ENCODE measurements at places on chromosomes 13 and 19.

- H3K27me3 ChIP-seq = no peaks in the 10 kb centered on the region
- no peak overlapping the region for H3K27ac ChIP-seq
- no peak for DNase-seq
- no peak overlapping the region for H3K4me3 ChIP-seq
- no peaks in the 10 kb centered on the region for H3K4me1 ChIP-seq
- peaks cover 4% of the 10 kb centered on the region for H3K36me3 ChIP-seq
Observed at GRCh38 chr13:45143346-45143751, 23.0 kb downstream of the GTF2F2 start.

DNA sequence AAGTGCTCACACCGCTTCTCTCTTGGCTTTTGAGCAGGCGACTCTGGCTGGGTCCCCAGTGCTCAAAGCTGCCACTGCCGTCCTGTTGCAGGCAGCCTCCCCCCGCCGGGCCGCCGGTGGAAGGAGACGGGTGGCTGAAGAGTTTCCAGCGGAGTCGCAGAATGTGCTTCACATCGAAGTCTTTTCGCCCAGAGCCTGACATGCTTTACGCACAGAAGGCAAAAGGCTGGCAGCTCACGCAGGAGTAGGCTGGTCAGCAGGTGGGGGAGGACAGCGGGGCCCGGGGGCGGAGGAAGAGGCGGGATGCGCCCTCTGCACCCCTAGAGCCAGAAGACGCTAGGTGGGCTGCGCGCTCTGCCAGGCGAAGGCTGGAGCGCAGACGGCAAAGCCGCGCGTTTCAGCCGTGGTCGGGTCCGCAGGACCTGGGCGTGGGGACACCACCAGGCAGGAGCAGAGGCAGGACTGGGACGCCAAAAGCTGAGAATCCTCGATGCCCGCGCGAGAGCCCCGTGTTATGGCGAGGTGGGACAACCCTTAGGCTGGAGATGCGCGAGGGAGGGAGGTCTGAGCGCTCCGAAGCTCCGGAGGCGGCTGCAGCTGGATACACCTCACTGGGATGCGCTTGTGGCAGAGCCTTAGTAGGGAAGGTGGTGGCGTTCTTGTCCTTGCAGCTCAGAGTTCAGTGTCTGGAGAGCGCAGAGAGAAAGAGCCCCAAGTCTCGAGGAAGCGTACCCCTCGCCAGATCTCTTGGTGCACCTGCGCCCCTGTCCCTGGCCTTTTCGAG is at the start of gene ATXN8OS:
TSS of gene ATXN8OS (plus strand) at position 329 of the 784 bp plus-strand sequence.
- H3K4me1 ChIP-seq = no peaks in the 10 kb centered on the region
- no peak within 1 kb of the TSS for H3K4me3 ChIP-seq
- no peak for DNase-seq
- H3K36me3 ChIP-seq = no peaks in the 10 kb centered on the region

- DNase-seq = no peak
- peaks cover 43% of the 10 kb centered on the region for H3K36me3 ChIP-seq
- no peak overlapping the region for H3K27ac ChIP-seq
- no peak overlapping the region for H3K4me3 ChIP-seq
- no peaks in the 10 kb centered on the region for H3K4me1 ChIP-seq
- H3K27me3 ChIP-seq = no peaks in the 10 kb centered on the region
Observed at GRCh38 chr19:12113121-12113520, 27.0 kb downstream of the ZNF20 start.

DNA sequence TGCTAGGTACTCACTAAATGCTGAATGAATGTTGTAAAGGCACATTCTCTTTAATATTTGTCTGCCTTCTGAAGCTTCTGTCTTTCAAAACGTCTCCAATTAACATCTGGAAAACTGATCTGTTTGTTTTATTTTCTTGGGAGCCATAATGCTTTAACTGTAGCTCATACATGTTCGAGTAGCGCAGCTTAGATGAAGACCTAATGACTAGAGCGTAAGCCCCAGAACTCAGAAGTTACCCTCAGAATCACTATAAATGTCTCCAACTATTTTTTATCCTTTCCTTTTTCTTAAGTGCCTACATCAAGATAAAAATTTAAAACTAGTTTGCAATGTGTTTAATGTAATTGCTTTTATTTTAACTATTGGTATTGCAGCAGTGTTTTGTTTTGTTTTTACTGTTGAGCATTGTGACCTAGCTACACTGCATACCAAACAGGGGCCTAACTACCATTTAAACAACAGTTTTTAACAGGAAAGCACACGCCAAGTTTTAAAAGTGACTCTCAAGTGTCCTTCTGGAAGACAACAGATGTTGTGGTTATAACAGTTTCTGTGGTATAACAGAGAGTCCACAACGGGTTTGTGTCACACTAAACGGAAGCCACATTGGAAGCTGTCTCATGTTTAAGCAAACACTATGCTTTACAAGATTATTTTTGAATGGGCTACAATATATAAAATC is 42.0 kb downstream of the MRPL57 start:
- H3K27ac ChIP-seq = peak overlapping the region; percentile 73
- peaks cover 20% of the 10 kb centered on the region for H3K4me1 ChIP-seq
- peak overlapping the region; percentile 62 for H3K4me3 ChIP-seq

DNA sequence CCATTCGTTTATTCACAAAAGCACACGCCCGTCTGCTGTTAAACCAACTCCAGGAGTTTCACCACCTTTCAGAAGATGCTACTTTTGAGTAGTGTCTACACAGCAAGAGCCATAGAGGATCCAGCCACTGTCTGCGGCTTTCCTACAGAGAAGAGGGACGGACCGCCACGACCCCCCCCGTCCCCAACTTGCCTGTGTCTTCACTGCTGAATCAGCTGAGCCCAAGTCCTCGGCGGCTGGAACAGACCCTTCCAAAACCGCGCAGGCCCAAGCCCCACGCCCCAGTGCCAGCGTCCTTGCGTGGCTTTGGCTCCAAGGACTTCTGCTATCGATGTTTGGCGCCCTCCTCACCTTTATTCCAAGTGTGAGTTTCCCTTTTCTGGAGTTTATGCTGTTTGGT is 65.1 kb downstream of the SPACA7 start:
- H3K27me3 ChIP-seq = peaks cover 8% of the 10 kb centered on the region
- H3K4me3 ChIP-seq = no peak overlapping the region
- DNase-seq = no peak
- no peaks in the 10 kb centered on the region for H3K4me1 ChIP-seq
- no peaks in the 10 kb centered on the region for H3K36me3 ChIP-seq

- H3K4me3 ChIP-seq = no peak overlapping the region
- DNase-seq = no peak
- H3K4me1 ChIP-seq = peaks cover 25% of the 10 kb centered on the region
- H3K27me3 ChIP-seq = no peaks in the 10 kb centered on the region
Observed at GRCh38 chr19:38044267-38045111, 137.5 kb downstream of the SIPA1L3 start.

DNA sequence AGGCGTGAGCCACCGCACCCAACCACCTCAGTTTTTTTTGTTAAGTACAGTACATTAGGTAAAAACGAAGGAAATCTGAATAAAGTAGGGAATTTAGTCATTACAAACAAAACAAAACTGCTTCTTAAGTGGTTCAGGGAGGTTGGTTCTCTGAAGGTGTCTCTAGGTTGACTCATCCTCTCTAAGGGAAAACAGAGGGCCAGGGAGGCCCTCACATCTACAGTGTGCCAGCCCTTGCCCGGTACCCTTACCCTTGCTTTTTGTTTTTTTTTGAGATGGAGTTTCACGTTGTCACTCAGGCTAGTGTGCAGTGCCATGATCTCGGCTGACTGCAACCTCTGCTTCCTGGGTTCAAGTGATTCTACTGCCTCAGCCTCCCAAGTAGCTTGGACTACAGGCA is 17.2 kb upstream of the JUND start:
- H3K27ac ChIP-seq = peak overlapping the region; percentile 58
- no peak overlapping the region for H3K4me3 ChIP-seq
- no peak for DNase-seq
- no peaks in the 10 kb centered on the region for H3K27me3 ChIP-seq
- H3K36me3 ChIP-seq = peaks cover 31% of the 10 kb centered on the region

DNA sequence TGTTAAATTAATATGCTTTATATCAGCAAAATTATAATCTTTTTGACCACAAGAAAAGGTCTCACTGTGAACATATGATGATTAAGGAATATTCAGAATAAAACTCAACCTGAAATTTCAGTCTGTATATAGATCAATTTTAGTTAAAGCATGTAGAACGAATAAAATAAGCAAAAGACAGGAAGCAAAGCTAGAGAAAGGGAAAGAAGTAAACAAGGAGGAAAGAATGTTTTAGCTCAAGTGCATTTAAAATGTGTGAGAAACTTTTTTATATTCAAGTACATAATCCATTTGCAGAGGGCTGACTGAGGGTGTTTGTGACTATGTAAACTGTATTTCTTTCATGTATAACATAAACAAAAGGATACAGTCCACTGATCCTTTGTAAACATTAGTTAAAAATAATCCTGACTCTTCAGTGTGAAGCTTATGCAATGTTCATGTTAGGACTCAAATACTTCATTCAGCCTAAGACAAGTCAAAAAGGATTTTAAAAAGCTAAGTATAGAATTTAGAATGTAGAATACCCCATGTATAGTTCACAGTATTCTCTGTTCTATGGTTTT is 472.1 kb downstream of the DIAPH3 start:
- no peaks in the 10 kb centered on the region for H3K27me3 ChIP-seq
- H3K27ac ChIP-seq = no peak overlapping the region
- H3K4me3 ChIP-seq = no peak overlapping the region
- H3K4me1 ChIP-seq = no peaks in the 10 kb centered on the region

DNA sequence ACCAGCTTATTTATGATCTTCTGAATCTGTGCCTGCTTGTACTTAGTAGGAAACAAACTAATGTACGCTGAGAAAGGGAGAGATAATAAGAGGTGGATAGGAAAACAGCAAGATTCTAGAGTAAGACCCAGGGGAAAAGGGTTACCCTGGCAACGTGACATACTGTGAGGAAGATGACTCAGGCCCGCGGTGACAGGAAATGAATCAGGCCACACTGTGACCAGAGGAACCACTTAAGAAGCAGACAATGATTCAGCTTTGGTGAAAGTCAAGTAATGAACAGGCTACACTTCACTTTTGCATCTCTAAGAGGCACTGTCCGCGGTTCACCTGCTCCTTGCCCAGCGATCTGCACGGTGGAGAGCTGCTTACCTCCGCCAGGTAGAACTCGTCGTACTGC is 158.2 kb downstream of the NALCN start:
- no peak overlapping the region for H3K4me3 ChIP-seq
- peaks cover 6% of the 10 kb centered on the region for H3K4me1 ChIP-seq
- no peak overlapping the region for H3K27ac ChIP-seq

GRCh38 chr13:51283371-51283770 is 56.1 kb upstream of the SERPINE3 start:
- no peaks in the 10 kb centered on the region for H3K36me3 ChIP-seq
- H3K4me1 ChIP-seq = peaks cover 7% of the 10 kb centered on the region
- DNase-seq = no peak
- no peak overlapping the region for H3K27ac ChIP-seq

DNA sequence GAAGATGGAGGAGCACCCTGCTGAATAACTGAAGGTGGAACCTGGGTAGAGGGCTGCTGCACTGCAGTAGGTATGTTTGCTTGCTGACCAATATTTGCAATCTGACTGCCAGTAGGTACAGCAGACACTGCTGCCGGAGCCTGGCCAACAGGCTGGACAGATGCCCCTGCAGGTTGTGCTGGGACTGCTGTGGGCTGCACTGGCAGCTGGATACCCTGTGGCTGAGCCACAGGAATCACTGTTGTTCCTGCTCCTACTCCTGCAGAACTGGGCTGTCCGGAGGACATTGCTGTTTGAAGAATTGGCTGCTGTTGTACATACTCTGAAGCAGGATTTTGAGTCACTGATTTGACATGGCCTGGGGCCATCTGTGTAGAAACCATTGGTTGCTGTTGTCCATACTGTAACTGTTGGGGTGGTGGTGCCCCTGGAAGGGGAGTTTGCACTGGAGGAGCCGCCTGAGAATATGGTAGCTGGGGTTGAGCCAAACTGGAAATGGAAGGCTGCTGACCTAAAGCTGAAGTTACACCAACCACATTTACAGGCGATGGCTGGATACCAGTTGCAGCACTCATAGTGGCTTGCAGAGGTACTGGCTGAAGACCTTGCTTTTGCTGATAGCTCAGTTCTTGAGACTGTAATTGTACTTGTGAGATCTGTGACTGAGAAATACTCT is 2.2 kb downstream of the TSC22D1 start:
- H3K27ac ChIP-seq = no peak overlapping the region
- H3K4me1 ChIP-seq = peaks cover 16% of the 10 kb centered on the region
- peaks cover 48% of the 10 kb centered on the region for H3K27me3 ChIP-seq
- peaks cover 4% of the 10 kb centered on the region for H3K36me3 ChIP-seq

DNA sequence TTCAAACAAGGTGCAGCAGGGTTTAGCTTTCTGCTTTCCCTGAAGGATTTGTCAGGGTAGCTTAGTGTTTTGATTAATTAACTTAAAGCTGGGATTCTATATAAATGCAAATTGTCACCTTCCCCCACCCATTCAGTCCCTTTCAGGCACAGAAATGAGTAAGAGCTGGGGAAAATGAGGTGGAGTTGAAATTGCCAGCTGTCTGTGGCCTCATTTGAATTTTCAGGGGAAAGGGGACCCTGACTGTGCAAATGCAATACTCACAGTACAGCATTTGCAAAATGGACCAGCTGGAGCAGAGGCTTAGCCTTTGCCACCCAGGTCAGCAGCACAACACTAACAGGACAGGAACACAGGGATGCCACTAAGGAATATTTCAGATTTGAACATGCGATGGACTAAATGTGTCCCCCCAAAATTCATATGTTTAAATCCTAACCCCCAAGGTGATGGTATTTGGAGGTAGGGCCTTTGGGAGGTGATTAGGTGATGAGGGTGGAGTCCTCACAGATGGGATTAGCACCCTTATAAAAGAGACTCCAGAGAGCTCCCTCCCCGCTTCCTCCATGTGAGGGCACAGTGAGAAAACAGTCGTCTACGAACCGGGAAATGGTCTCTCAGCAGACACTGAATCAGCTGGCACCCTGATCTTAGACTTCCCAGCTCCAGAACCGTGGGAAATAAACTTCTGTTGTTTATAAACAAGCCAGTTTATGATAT is 59.5 kb upstream of the CYSLTR2 start:
- no peak for DNase-seq
- no peak overlapping the region for H3K27ac ChIP-seq
- no peak overlapping the region for H3K4me3 ChIP-seq
- H3K36me3 ChIP-seq = no peaks in the 10 kb centered on the region
- no peaks in the 10 kb centered on the region for H3K4me1 ChIP-seq
- peaks cover 6% of the 10 kb centered on the region for H3K27me3 ChIP-seq

Measured in T-helper 2 cell treated with Interferon-gamma antibody and Interleukin-4, amounts not matched to agents 5 μg/mL and 100 μg/mL, for 36 hours (primary cell).